ENCODE measurements at places on chromosomes 7 and 10.

- no peak for DNase-seq
These were observed 309.5 kb upstream of the TEX47 start for GRCh38 chr7:89104748-89105685.

- no peak for DNase-seq
These were observed 65.1 kb downstream of the SHH start for GRCh38 chr7:155747209-155747608.

DNA sequence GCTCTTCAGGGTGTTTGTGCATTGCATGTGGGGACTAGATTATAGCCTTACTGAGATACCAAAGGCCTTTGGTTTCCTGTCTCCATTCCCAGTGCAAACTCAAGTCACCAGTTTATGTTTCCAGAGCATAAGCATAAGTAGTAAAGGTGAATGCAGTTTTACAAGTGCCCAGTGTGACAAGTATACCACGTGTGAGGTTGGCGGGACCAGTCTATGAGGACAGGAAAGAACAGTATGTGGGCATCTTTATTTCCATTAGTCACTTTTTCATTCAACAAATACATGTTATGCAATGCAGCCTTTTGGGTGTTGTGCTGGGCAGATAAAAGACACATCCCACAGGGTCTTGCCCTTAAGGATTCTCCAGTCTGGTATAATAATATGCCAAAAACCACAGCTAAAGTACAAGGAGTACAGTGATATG is 146.5 kb downstream of the ARID5B start:
- no peak for DNase-seq

DNA sequence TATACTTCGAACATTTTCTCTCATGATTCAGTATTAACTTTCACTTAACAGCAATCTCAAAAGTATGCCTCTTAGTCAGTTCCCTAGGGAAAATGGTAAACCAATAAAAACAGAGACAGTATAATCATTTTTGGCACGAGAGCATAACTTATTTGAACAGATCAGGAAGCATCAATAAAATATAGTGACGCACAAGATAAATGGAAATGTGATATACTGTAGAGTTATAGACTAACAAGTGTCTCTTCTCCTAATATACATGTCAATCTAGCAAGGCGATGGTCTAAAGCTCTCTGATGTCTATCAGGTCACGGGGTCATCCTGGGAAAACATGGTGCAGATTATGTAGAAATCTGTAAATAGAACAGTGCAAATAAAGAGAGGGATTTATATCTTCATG is 131.6 kb downstream of the HGF start:
- DNase-seq, result no peak

GRCh38 chr10:47405857-47406547 is 21.9 kb upstream of the ZNF488 start:
- DNase-seq, result no peak

- DNase-seq, result peak; percentile 75
These were observed 26.7 kb upstream of the CD36 start for GRCh38 chr7:80611779-80612178.
